NB4 (cell line): ENCODE measurements at places on chromosomes 5 and 9.

- no peak for DNase-seq
Measured at GRCh38 chr5:154644745-154645411, 110.3 kb upstream of the LARP1 start.

DNA sequence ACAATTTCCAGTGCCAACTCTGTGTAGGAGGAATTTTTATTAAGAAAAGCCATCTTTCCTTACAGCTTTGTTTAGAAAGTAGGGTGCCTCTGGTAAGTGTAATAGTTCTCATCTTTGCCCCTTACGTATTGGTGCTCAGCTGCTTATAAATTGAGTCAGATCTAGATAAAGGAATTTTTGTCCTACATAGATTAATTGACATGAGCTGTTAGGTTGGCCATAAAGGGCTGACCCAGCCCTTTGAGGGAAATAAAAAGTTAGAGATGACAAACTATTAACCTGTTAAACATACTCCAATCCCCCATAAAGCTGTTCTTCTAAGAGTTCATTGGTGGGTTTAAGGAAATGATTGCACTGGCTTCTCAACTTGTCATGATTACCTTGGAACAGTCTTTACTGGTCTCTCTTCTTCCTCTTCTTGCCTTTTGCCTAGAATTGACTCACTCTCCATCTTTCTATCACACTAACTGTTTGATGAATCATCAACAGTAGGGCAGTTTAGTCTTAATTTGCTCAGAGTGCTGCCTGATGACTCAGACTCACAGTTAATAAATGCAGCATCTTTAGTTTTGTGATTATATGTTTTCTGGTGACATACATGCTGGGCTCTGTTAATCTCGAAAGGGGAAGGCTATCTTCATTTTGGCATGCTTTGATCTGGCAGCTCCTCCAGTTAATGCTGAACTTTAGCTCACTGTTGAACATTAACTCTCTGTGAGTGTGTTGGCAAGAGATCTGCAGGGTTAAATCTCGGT, 51.7 kb downstream of the ARHGAP26 start:
- DNase-seq: peak; percentile 90

DNA sequence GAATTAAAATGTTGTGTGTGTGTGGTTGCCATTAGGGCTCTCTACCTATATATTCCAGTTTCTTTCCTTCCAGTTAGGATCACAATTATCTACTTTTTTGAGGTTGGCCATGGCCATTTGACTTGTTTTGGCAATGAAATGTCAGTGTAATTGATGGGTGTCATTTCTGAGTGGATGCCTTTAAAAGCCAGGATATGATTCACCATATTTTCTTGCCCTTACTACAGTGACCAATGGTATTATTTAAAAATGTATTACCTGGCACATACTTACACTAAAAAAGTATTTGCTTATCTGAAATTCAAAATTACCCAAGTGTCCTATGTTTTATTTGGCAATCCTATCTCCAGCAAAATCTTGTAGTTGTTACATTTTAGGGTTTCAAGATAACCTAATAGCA, 258.7 kb upstream of the ACTBL2 start:
- DNase-seq: no peak

GRCh38 chr5:142404046-142404477, 79.2 kb upstream of the SPRY4 start:
- no peak for DNase-seq

DNA sequence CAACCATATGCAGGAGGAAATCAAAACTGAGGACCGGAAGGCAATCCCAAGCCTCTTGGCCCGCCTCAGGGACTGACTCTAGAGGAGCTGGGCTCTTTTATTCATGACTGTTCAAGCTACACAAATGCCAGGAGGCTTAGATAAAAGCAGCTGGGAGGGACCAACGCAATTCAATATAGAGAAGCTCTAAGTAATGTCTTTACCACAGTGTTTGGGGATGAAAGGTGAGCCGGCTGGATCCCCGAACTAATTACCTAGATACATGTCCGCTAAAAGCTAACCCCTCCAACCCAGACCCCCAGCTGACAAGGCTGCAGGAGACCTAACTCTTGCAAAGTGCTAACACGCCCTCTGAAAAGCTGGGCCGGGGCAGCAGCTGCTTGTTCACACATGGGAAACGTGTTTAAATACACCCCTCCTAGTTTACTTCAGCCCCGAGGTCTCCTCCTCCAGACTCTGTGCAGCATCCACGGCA, 67.5 kb downstream of the TLE1 start:
- no peak for DNase-seq

GRCh38 chr9:93083592-93084470, 12.2 kb upstream of the CARD19 start:
- DNase-seq: no peak

- no peak for DNase-seq
Measured at GRCh38 chr5:134969166-134969565, 1.5 kb downstream of the CATSPER3 start.

DNA sequence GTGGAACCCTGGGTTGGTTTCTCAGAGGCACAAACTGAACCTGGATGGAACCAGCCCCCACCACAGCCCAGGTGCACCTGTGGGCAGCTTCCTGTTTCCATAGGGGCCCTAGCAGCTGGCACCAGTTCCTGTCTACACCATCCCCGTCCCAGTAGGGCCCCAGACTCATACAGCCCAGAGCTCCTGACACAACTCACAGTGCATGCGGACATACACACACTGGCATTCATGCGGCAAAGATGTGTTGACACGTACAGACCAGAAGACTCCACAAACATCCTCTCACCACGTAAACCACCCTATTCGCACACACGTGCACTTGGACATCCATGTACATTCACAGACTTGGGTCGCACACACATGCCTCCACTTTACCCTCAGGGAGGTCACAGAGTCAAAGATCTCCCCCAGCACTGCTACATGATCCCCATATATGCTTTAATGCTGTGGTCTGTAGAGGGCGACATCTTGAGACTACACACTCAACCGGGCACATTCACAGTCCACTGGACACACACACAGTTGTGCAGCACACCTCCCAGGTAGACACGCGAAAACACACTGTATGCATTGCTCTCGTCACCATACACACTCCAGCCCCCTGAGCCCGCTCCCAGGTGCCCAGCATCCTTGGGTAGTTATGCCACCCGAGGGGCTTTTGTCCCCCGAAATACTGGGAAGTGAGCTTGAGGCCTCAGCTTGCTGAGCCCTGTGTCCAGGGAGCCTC, 22.4 kb downstream of the CXXC5 start:
- peak; percentile 85 for DNase-seq

GRCh38 chr9:131024978-131025868, 16.2 kb downstream of the LAMC3 start:
- no peak for DNase-seq

DNA sequence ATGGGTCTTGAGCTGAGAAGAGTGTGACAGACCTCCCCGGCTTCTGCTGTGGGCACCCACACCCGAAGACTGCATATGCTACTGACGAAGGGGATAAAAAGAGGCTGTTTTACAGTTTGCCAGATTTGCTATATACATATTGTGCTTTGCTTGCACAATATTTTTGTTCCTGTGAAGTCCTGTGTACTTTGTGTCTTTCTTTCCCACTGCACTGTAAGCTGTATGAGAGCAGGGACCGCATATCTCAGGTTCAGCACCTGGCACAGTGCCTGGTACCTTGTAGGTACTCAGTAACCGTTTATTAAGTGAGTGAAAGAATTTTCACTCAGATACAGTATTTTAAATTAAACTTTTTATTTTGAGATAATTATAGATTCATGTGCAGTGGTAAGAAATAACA, 8.2 kb upstream of the GARNL3 start:
- DNase-seq: no peak

- peak; percentile 49 for DNase-seq
Measured at GRCh38 chr9:129416821-129417539, 203.9 kb downstream of the C9orf50 start.

- no peak for DNase-seq
Measured at GRCh38 chr9:20290257-20290656, 332.0 kb downstream of the MLLT3 start.

DNA sequence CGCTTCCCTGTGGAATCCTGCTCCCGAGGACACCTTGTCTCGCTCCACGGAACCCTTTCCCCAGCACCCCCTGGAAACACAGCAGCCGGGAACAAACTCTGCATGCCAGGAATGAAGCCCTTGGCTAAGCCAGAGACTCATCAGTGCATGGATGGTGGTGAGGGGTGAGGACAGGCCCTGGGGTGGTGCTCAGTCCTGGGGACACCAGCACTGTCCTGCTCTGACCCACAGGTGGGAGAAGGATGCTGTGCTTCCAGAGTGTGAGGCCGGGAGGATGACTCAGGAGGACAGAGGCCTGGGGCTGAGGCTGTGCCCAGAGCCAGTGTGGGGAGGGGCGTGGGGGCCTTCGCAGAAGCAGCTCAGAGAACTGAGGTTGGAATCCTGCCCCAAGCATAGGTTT, 11.2 kb upstream of the EGR1 start:
- DNase-seq: no peak

DNA sequence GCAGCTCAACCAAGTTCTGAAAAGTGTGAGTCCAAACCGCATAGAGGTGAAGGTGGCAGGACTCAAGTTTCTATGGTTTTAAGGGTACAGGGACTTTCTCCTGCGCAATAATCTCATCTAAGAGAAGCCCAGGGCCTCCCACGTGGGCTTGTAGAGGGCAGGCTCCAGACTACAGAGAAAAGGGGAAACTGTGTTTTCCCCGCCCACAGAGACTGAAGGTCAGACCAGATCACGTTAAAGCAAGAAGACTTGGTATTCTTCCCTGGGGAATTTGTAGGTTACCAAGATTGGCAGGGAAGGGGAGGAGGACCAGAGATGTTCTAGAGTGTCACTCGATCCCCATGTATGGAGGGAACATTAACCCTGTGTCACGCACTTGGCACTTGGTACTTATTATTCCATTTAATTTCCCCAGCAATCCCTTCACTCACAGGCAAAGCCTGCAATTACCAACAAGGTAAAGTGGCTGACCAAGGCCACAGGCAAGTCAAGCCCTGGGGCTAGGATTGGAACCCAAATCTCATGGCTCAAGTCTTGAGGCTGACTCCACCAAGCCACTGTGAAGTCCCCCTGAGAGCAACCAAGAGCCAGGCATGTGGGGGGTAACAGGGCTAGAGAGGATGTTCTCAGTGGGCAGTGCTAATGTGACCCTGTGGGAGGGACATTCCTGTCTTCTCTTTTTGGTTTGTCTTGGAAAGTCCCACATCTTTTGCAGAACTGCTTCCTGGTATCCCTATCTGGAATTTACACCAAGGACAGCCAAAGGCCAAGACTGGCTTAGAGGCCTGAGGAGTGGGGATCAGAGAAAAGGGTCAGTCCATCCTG, 18.3 kb upstream of the NEK6 start:
- DNase-seq: peak; percentile 94

DNA sequence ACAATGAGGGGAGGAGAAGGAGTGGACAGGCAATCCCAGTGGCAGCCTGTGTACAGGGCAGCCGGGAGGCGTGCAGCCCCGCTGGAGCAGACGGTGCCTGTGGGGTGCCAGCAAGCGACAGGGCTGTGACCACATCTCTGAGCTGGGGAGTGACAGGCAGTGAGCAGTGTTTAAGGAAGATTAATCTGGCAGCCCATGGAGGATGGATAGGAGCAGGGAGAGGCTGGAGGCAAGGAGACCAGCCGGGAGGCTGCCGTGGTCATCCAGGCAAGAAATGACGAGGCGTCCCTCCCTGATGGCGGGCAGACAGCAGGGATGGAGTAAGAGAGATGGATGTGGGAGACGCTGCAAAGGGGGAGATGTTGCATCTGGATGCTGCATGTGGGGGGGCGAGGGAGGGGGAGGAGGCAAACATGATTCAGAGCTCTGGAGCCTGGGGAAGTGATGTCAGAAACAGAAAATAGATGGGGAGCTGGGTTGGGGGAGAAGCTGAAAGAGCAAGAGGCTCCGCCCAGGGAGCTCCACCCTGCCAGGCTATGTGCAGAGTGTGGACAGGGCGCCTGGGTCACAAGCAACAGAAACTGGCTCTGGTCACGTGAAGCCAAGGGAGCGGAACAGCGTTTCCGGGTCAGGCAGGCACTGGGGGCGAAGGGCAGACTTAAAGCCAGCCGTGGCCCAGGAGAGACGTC, 12.6 kb downstream of the UNC5A start:
- no peak for DNase-seq

DNA sequence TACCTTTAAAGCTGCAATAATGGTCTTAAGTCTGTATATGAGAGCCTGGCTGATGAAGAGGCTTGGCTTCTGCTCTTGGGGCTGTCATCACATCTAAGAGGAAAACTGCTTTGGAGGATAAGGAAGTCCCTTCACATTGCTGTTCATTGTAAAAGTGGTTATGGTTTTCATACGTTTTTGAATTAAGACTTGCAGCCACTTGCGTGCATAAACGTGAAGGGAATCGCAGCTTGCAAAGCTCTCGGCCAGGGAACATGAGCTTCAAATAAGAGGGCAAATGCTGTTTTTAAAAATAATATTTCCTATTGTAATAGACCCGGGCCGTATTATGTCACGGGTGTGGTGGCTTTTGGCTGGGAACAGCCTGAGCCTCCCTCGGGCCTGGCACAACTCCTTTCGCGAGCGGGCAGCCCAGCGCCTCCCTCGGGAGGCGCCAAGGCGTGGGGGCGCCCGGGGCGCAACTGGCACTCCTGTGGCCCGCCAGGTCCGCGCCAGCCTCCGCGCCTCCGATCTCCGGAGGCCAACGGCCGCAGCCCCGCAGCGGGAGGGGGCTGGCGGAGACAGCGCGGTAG, 538 bp upstream of the ARHGEF28 start:
- DNase-seq: no peak

DNA sequence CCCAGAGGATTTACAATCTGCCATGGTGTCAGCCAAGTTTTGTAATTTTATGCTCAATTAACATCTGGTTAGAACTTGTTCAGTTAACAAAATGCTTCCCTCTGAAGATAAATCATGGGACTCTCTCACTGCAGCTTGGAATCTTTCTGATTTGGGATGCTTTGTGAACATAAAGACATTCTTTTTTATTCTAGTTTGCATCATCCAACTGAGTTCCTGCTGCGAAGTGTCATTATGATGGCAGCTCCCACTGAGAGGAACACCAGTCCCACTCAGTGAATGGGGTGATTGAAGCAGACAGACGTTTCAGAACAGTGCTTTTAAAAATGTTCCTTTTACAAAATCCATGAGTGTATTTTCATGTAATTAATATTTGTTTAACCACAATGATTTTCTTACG, 863.8 kb downstream of the TLE4 start:
- DNase-seq: no peak

- DNase-seq: no peak
Measured at GRCh38 chr5:103690676-103691075, 128.1 kb upstream of the NUDT12 start.

DNA sequence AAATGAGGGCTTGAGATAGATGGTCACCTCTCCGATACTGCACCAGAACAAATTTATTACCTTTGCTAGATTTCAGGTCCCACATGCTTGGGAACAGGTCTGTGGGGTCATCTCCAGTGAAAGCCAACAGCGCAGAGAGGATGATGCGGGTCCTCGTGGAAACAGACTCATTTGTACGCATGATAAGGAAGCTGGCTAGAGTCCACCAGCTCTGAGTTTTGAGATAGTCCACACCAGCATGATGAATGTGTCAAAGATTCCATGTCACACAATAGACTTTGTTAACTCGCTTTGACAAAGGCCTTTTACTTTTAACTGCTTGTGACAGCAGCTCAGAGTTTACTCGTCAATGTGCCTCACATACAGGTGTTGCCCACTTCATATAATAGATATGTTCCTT, 105.4 kb upstream of the TBCA start:
- DNase-seq: no peak

GRCh38 chr9:136847088-136847825, 2.0 kb upstream of the PHPT1 start:
- DNase-seq: peak; percentile 68

GRCh38 chr5:144525000-144525399, 354.3 kb downstream of the KCTD16 start:
- DNase-seq: no peak
